ENCODE measurements at places on chromosomes 2 and 18.

- DNase-seq, result peak; percentile 59
These were observed 1.9 kb upstream of the NABP1 start for GRCh38 chr2:191675807-191676721.

DNA sequence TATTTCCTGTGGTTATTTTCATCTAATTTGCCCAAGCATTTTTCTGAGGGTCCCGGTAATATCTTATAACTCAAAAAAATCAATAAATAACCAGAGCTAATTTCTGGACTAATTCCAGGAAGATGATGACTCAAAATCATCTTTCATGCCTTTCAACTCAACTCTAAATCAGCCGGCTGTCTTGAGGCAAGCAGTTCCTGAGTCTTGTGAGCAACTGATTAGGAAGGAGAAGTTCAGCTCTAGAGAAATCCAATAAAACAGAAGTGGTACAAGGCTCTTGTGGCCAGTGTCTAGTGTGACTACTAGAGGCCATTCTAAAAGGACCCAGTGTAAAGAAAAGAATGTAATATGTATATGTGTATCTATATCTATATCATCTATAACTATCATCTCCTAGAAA, 890.4 kb downstream of the TRIB2 start:
- no peak for DNase-seq

GRCh38 chr2:48364100-48364499, 165.9 kb upstream of the STON1 start:
- DNase-seq, result no peak

- DNase-seq, result no peak
These were observed 230.2 kb upstream of the VWC2L start for GRCh38 chr2:214180686-214181085.

- DNase-seq, result no peak
These were observed 9.9 kb downstream of the ACVR1 start for GRCh38 chr2:157866202-157866601.
